Sigmoid colon (tissue), 7 donors: ENCODE measurements at places on chromosomes 6 and 20. TPM values are rescaled to one million over a fixed set of nuclear protein-coding genes. Genes with fewer than 3 reads are reported as not detected.

DNA sequence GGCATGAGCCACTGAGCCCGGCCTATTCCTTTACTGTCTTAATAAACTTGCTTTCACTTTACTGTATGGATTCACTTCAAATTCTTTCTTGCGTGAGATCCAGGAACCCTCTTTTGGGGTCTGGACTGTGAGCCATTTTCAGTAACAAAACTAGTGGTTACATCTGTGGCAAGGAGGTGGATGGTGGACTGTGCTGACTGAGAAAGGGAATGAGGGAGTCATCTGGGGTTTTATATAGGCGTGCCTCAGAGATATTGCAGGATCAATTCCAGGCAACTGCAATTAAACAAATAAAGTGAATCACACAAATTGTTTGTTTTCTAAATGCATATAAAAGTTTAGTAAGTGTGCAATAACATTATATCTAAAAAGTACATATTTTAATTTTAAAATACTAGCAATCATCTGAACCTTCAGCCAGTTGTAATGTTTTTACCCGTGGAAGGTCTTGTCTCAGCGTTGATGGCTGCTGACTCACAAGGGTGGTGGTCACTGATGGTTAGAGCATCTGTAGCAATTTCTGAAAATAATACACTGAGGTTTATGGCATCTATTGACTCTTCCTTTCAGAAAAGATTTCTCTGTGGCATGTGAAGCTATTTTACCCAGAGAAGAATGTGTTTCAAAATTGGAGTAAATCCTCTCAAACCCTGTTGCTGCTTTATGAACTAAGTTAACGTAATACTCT, 111.4 kb upstream of the FKBP1C start:
- no peaks in the 10 kb centered on the region for H3K36me3 ChIP-seq
- no peaks in the 10 kb centered on the region for H3K27me3 ChIP-seq
- no peak overlapping the region for H3K4me3 ChIP-seq
- DNase-seq: no peak

DNA sequence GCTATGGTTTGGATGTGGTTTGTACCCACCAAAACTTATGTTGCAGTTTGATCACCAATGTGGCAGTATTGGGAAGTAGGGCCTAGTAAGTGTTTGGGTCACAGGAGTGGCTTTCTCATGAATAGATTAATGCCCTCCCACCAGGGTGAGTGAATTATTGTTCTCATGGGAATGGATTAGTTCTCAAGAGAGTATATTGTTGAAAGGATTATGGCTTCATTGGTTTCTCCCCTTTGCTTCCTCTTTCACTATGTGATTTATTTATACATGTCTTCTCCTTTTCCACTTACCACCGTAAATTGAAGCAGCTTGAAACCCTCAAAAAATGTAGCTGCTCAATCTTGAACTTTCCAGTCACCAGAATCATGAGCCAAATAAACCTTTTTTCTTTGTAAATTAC, 10.8 kb downstream of the UFL1 start:
- H3K4me3 ChIP-seq: no peak overlapping the region
- no peaks in the 10 kb centered on the region for H3K4me1 ChIP-seq
- no peak for DNase-seq
- peaks cover 9% of the 10 kb centered on the region for H3K36me3 ChIP-seq
- no peak overlapping the region for H3K27ac ChIP-seq

DNA sequence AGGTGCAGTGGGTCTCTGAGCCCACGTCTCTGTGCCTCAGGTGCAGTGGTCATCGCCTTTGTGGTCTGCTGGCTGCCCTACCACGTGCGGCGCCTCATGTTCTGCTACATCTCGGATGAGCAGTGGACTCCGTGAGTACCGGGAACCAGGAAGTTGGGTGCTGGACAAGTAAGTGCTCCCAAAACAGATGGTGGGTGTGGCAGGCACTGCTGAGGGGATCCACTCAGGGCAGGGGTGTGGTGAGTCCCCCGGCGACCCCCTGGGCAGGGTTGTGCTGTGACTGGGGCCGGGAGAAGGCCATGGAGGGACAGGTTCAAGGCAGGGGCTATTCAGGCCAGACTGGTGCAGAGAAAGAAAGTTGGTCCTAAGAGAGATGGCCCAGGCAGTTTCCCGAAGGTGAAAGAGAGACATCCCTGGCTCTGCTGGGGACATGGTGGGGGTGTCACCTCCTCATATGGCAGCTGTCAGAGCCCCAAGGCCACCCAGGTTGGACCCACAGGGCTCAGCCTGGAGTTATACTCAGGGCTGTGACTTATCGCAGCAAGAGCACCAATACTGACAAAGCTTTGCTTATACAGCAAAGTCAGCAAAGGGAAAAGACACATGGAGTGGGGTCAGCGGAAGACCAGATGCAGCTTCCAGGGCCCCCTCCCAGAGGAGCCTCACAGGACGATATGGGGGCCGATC, 37.9 kb upstream of the MRGBP start:
- peaks cover 31% of the 10 kb centered on the region for H3K4me1 ChIP-seq
- DNase-seq: no peak
- H3K27ac ChIP-seq: no peak overlapping the region
- no peaks in the 10 kb centered on the region for H3K27me3 ChIP-seq

The PDYN gene
- not detected for total RNA-seq

The RNF144B gene
- 9.4 TPM for total RNA-seq
